ENCODE measurements at places on chromosomes 7 and 10.
A peak's percentile ranks its signal among the peaks of the same experiment; 100 is the strongest.

DNA sequence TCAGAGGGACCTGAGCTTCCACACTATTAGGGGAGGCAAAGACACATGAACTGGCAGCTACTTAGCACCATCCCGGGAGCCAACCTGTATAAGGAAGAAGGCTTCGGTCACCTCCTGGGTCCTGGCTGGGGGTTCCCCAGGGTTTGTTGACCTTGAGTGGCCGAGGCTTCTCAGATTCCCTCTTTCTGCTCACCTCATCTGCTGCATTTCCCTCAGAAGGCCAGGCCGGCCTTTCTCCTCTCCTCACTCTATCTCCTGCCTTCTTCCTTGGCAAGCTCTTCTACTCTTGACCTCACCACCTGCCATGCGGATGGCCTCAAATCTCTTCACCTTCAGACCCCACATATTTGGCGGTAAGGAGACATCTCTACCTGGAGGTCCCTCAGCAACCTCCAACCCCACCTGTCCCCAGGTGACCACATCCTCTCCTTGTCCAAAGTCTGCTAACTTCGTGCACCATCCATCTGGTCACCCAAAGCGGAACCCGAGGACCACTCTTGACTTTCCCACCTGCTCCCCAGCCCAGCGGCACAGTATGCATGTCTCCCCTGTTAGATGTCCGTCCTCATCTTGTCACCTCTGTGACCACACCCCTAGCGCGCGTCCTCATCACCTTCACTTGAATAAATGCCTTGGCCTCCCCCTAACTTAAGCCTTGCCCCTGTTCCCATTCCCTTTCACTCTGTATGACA is 133.8 kb upstream of the UNC5B start:
- DNase-seq = no peak

DNA sequence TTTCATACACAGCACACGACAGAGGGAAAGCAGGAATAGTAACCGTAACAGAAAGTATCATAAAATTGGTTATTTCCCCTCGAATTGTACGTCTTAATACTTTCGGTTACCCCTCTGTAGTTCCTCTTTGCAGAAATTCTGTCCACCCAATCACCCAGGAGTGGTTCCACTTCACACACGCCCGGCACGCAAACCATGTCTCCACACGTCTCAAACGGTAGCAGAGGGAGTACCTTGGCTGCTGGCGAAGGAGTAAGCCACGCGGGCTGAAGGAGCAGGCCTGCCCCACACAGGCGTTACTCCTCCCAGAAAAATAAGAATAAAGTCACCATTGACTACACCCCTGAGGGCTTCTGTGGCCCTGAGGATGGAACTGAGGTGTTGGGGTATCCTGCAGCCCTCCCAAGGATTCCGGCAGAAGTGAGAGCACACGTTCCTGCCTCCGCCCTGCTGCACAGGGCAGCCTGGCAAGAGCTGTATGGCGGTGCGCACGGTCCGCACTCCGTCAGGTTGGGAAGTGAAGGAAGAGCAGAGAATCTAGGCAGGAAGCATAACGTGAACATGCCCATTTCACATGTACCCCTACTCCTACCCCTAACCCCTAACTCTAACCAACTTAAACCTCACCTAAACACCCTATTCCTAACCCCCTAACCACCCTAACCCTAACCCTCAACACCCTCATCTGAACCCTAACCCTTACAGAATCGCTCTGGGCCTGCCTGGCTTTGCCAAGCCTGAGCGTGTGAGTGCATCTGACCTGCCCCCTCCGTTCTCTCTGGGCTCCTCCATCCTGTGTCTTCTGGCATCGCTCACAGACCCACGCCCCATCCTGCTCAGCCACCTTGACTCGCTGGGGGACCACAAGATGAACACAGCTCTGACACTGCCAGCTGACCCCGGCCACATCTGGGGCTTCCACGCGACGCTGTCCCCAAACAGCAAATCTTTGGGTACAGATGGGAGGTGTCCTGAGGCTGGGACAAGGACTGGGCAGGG is 18.2 kb downstream of the GPR146 start:
- DNase-seq = no peak

GRCh38 chr7:2796358-2797352 is 47.5 kb downstream of the GNA12 start:
- no peak for DNase-seq

DNA sequence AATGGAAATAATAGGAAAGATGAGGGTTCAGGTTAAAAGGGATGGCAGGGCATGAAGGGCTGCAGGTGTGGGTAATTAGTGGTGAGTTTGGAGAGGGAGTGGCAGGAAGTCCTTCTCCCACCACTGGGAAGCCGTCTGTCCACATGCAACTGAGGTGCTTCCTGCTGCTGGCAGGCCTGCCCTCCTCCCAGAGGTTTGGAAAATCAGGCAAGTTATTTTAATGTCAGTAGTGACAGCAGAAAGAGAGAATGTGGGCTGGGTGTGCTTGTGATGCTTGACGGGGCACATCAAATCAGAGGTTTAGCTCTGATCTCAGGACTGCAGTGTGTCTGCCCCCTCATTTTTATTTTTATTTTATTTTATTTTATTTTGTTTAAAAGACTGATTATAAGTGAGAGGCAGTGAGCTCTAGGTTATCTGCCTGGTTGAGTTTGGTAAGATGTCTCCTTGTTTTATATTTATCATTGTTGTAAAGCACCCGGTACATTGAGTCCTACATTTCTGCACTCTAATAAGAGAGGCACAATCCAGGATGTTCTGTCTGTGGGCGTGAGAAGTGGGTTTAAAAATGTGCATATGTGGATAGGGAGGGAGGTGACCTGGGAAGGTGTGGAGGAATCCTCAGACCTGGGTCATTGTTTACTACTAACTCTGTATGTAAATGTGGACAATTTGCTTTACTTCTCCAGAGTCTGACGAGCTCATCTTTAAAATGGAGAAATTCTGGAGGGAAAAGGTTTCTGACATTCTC is 504.4 kb downstream of the LRMDA start:
- no peak for DNase-seq

GRCh38 chr10:124041675-124042445 is 51.5 kb downstream of the CHST15 start:
- no peak for DNase-seq

DNA sequence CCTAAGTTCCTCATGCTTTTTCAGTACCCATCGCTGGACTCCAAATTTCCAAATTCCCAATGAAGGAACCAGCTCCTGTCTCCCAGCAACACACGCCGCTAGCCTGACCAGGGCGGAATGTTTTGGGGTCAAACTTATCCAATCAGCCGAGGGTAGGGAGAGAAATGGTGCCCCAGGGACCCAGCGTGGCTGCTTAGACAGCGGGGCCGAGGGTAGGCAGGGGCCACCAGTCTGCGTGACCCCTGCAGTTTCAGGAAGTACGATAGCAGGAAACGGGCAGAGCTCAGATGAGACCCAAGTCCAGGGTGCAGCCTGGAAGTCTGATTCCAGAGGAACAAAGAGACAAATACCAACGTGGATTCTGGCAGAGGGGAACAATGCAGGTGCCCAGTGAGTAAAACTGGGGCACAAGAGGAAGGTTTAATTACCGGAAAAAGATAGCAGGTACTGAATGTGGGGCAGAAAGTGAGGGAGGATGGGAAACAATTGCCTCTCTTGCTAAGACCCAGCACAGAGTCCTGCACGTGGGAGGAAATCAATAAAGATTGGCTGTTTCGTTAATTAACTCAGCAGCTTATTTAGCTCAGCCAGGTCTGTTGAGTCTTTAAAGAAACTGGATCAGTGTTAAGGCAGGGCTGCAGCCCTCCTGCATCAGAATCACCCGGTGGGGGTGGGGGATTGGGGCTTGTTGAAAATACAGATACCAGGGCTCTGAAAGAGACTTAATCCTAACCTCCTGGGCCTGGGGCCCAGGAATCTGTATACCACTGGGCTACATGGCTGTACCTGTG is 50.4 kb upstream of the NFE2L3 start:
- DNase-seq = no peak

DNA sequence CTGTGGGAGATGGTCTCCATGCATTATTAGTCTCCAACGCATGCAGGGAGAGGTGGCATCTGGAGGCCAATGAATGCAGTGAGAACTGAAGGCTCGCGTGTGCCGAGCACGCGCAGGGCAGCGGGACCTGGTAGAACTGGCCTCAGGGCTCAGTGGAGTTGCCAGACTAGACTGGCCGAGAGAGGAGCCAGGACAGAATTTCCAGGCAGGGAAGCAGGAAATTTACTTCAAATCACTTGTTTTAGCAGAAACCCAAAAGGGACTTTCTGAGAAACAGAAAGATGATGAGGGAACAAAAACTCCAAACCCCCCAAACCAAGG is 311.0 kb upstream of the IMMP2L start:
- DNase-seq = no peak

- DNase-seq = no peak
Observed at GRCh38 chr7:139182363-139182762, 48.7 kb upstream of the UBN2 start.

DNA sequence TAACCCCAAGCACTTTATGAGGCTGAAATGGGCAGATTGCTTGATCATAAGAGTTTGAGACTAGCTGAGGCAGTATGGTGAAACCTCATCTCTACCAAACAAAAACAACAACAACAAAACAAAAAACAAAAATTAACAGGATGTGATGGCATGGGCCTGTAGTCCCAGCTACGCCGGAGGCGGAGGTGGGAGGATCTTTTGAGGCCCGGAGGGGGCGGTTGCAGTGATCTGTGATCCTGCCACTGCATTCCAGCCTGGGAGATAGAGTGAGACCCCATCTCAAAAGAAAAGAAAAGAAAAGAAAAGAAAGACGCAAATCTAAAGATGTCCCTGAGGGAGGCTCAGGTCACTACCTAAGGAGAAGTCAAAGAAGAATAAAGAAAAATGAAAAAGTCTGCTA is 35.3 kb upstream of the AGR2 start:
- DNase-seq = no peak

GRCh38 chr7:90290244-90291113 is 30.6 kb downstream of the FAM237B start:
- DNase-seq = no peak

GRCh38 chr7:141911391-141911790 is 4.8 kb upstream of the OR9A4 start:
- no peak for DNase-seq

GRCh38 chr10:126001576-126001975 is 105.2 kb downstream of the FANK1 start:
- no peak for DNase-seq

GRCh38 chr7:64494912-64495461 is 67.9 kb downstream of the ZNF680 start:
- no peak for DNase-seq

DNA sequence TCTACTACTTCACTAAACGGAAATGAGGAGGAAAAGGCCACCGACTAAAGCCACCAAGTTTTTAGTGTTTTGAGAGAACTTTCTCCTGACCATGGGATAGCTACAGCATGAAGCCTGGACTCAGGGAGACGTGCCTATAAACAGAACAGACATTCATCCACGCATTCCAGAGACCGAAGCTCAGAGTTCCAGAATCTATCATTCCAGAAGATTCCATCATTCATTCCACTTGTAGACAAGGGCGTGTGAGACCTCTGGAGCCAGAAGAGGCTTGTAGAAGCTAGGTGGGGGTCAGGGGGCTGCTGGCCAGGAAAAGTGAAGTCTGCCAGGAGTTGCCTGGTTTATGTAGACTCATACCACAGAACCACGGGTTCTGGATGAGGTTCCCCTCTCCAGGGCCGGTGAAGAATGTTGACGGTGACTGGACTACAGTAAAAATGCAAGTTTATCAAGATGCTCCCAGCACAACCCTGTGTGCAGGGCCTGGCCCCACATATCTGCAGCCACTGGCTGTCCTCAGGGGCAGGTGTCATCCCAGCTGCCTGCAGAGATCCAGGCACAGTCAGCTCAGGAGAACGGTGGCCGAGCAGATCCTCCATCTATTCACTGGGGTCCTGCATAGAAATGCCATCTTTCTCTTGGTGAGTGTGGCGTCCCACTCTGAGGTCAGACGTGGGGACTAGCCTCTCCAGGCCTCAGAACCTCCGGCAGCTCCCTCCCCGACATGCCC is 215.7 kb downstream of the USP6NL start:
- DNase-seq = no peak

DNA sequence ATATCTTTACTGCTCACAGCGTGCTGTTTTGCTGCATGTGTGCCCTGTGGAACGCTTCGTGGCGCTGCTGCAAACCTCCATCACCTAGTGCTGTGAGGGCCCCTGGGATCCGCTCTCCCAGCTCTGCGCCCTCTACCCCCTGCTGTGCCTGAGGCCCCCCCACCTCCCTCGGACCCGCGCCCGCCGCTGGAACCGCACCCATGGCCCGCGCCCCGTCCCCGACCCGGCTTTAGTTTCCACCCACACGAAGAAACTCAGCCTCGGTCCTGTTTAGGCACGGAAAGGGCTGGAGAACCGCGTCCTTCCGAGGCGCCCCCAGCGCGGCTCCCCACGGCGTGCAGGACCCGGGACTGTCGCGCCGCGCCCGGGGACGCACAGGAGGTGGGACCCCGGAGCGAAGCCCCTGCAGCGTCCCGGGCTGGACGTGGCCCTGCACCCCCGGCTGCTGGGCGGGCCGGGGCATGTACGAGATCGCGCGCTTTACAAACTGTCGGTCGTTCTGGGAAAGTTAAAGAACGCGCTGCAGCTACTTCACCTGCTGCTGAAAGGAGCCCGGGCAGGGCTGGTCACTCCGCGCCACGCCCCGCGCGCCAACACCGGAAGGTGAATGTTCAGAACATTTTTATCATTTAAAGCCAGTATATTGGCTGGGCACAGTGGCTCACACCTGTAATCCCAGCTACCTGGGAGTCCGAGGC is 54.3 kb downstream of the BMS1 start:
- no peak for DNase-seq

DNA sequence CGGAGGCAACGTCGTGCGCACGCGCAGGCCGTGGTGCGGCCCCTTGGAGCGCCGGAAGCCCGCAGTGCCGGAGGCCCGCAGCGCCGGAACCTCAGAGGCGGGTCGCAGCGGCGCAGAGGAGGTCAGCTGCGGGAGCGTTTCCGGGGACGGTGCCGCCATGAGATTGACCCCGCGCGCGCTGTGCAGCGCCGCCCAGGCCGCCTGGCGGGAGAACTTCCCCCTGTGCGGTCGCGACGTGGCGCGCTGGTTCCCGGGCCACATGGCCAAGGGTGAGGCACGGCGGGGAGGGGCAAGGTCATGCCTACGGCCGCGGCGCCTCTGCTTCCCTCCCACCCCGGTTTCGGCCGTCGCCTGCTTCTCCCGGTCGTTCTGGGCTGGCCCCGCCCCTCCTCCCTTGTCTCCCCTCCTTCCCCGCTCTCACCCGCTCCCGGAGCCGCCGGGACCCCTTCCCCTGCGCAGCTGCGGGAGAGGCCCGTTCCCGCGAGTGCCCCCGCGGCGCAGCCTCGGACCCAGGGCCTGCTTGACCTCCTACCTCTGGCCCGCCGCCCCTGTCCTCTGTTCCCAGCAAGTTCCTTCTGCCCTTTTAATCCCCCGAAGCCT is at the start of gene MTG1:
Gene MTG1 (plus strand): TSS at position 94 of the 600 bp plus-strand sequence. CDS start 64 bp downstream, at position 158.
- DNase-seq = peak; percentile 98

GRCh38 chr10:92965314-92965713 is 95.3 kb upstream of the CYP26C1 start:
- DNase-seq = peak; percentile 19

DNA sequence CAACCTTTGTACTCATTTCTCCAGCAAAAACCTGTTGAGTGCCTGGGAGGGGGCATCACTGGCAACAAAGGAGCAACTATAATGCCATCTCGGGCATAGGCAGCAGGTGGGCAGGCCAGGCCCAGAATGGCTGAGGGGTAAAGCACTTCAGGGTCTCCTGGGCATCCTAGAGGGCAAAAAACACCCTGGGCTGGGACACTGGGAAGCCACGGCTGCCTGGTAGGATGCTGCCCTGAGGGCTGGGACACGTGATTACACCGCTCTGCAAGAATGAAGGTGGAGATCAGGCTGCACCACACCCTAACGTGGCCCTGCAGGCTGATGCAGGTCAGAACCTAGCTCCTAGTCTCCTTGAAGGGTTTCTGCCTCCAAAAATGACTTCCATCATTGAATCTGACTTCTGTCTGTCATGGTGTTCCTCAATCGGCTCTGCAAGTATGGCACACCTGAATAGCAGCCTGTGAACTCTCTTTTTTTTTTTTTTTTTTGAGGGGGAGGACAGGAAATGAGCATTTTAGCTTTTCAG is 4.5 kb upstream of the TRAPPC14 start:
- no peak for DNase-seq
